ENCODE measurements at places on chromosomes 4 and X. TPM values are rescaled to one million over a fixed set of nuclear protein-coding genes. Genes with fewer than 3 reads are reported as not detected.

Gene ANK2
- total RNA-seq: 36.7 TPM

Gene PPEF2
- not detected for total RNA-seq

Gene SULT1B1
- total RNA-seq: 1.6 TPM

DNA sequence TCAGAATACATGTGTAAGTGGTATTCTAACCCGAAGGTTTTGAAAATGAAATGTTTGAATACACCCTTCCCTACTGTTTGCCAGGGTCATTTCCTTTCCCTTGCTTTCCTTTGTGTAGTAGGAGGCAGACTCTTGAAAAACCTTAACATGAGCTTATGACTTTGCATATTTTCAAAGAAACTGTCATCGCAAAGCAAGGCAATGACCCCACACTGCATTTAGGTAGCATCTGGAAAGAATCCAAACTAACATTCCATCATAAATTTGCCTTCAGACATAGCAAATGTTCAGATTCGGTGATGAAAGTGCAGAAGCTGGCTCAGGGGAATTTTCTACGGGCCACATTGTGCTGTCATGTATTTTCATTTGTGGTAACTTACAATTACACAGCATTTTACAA, 32.3 kb downstream of the SH2D1A start:
- no peak for DNase-seq

DNA sequence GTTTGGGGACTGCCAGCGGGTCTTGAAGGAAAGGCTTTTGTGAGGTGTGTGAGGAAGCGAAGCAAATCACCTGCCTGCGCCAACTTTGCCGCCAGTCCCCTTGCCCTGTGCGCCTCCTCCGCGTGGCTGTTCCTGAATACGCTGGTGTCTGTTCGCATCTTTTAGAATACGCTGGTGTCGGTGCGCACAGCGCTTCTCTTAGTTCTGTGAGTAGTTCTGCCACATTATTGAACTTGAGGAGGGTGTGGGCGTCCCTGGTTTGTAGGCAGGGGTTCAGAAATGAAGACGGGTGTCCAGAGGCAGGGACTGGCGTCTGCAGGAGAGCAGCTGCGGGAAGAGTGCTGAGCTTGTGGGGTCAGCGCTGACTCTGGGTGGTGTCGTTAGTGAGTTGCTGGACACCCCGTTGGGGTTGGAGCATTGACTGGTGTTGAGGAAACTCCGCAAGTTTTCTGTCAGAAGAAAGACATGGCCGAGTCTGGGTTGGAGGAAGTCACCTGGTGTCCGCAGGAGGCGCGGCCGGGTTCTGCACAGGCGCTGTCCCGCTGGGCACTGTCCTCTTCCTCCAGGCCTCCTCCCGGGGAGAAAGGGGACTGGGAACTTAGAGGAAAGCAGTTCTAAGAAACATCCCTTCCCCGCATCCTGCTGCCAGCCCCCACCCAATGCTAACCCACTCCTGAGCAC, 930 bp downstream of the ZNF718 start:
- DNase-seq: no peak

Measured in breast epithelium (tissue), 4 donors.